ENCODE measurements at places on chromosomes 6 and 20. TPM values are rescaled to one million over a fixed set of nuclear protein-coding genes. Genes with fewer than 3 reads are reported as not detected.

PSORS1C1 gene
- 0.49 TPM for total RNA-seq

RBM39 gene
- 432 TPM for total RNA-seq

- DNase-seq, result no peak
Measured at GRCh38 chr6:71929047-71929446, 42.7 kb downstream of the RIMS1 start.

RIMS4 gene
- total RNA-seq, result not detected

- no peak for DNase-seq
Measured at GRCh38 chr6:116500969-116501433, 10.4 kb upstream of the CALHM5 start.

DLL1 gene
- 0.53 TPM for total RNA-seq

GRCh38 chr6:103587722-103588121, 1272.0 kb downstream of the HACE1 start:
- no peak for DNase-seq

- DNase-seq, result peak; percentile 39
Measured at GRCh38 chr6:130019326-130020072, 1.1 kb downstream of the L3MBTL3 start.

DNA sequence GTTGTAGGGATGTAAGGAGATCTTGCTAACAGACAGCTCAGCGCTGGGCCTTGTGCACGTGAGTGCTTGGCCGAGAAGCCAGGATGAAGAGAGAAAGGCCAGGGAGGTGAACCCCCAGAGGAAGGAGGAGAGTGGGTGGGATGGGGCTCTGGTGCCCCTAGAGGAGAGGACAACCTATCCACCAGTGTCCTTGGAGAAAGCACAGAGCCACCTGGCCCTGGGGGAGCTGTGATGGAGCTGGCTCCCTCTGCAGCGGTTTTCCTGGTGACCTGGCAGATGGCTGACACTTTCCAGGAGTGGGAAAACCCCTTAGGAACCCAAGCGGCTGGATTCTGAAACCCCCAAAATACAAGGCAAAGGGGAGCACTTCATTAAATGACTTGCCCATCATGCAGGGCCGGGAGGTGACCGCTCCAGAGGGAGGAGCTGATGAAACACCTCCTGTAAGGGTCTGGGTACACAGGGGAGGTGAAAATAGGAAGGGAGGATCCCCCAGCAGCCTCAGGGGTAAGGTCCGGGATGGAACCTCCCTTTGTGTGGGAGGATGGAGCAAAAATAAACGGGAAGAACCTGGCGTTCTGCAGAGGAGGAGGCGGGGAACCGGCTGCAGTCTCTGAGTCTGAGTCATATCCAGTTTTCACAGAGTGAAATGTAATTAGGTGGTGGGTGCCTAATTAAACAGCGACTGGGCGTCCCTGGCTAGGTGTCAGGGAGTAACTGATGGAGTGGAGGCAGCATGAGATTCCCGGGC, 80.4 kb downstream of the SULF2 start:
- DNase-seq, result no peak

GRCh38 chr6:51462896-51463295, 624.5 kb downstream of the PKHD1 start:
- no peak for DNase-seq

- no peak for DNase-seq
Measured at GRCh38 chr6:70684794-70685493, 17.3 kb downstream of the SMAP1 start.

GRCh38 chr20:42739683-42740082, 450.0 kb downstream of the PTPRT start:
- DNase-seq, result no peak

DNA sequence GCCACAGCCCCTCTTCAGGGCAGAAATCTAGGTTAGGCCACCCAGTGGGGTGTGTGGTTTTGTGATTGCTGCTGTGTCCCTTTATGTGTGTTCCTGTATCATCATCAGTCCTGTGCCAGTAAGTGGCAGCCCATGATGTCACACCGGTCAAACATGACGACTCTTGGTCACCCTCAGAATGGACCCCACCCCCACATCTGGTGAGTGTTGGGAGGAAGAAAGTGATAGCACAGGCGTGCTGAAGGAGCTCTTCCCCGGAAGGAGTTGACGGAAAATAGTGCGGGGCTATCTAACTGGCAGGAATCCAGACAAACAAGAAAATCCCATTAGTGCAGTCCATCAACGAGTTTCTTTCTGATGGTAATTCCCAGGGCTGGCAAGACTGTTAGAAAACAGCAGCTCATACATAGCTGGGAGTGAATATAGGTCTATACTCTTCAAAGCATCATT, 33.4 kb upstream of the IL17A start:
- DNase-seq, result no peak

GRCh38 chr6:94623586-94623985, 953.7 kb upstream of the MANEA start:
- DNase-seq, result no peak

LPA gene
- not detected for total RNA-seq

All from activated B cell treated with CpG ODN at 0.5 μM for 24 hours (primary cell).